ENCODE measurements at places on chromosomes 11 and 22. TPM values are rescaled to one million over a fixed set of nuclear protein-coding genes. Genes with fewer than 3 reads are reported as not detected.

RELT gene
- total RNA-seq: 39.6 TPM

BIK gene
- total RNA-seq: 1.5 TPM

KCNE3 gene
- total RNA-seq: not detected

RPUSD4 gene
- 38.8 TPM for total RNA-seq

OR52I2 gene
- not detected for total RNA-seq

GRCh38 chr11:117863383-117863782, 13.1 kb downstream of the FXYD6 start:
- H3K4me1 ChIP-seq: peaks cover 13% of the 10 kb centered on the region
- H3K27ac ChIP-seq: no peak overlapping the region
- no peak overlapping the region for H3K4me3 ChIP-seq
- no peaks in the 10 kb centered on the region for H3K36me3 ChIP-seq
- no peak for DNase-seq

DNA sequence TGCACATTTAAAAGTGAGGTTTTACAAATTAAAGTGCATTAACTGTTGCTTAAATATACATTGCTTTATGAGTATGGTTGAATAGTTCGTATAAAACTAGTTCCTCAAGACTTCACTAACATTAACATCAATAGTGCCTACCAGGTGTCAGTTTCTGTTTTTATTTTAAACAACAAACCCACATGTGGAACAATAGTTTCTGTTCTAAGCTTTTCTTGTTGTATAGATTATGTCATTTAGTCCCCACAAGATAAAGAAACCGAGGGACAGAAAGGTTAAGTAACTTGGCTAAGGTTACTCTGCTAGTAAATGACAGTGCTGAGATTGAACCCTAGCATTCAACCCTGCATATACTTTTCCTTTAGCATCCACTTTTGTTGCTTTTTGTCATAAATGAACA, 41.4 kb upstream of the ST14 start:
- H3K27me3 ChIP-seq: peaks cover 35% of the 10 kb centered on the region
- DNase-seq: no peak
- H3K4me3 ChIP-seq: no peak overlapping the region
- H3K27ac ChIP-seq: no peak overlapping the region
- H3K36me3 ChIP-seq: peaks cover 9% of the 10 kb centered on the region
- peaks cover 27% of the 10 kb centered on the region for H3K4me1 ChIP-seq

- DNase-seq: no peak
- H3K27me3 ChIP-seq: peaks cover 53% of the 10 kb centered on the region
- peaks cover 3% of the 10 kb centered on the region for H3K36me3 ChIP-seq
- no peak overlapping the region for H3K4me3 ChIP-seq
- peaks cover 35% of the 10 kb centered on the region for H3K4me1 ChIP-seq
Observed at GRCh38 chr11:15119826-15120225, 5.1 kb downstream of the INSC start.

GRCh38 chr11:5818245-5818886, 9.6 kb downstream of the OR52N2 start:
- H3K27ac ChIP-seq: peak overlapping the region; percentile 77
- peaks cover 3% of the 10 kb centered on the region for H3K27me3 ChIP-seq
- H3K4me3 ChIP-seq: peak overlapping the region; percentile 65
- H3K4me1 ChIP-seq: peaks cover 9% of the 10 kb centered on the region

DNA sequence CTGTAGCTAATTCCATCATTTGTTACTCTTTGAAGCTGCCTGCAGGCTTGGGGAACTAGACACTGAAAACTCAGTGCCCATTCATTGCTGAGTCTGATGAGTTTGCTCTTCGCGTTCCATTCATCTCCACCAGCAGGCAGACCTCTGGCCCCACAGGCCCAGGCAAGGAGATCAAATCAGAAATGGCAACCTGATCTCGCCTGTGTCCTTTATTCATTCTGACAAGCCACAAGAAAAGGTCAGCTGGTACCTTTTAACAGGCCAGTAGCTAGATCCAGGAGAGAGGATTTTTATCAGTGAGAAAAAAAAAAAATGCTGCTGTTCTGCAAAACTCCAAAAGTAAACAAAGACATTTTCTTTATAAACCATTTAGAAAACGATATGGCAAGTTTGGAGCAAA, 742.5 kb downstream of the ETS1 start:
- no peak overlapping the region for H3K4me3 ChIP-seq
- no peak for DNase-seq
- H3K27me3 ChIP-seq: peaks cover 6% of the 10 kb centered on the region

DNA sequence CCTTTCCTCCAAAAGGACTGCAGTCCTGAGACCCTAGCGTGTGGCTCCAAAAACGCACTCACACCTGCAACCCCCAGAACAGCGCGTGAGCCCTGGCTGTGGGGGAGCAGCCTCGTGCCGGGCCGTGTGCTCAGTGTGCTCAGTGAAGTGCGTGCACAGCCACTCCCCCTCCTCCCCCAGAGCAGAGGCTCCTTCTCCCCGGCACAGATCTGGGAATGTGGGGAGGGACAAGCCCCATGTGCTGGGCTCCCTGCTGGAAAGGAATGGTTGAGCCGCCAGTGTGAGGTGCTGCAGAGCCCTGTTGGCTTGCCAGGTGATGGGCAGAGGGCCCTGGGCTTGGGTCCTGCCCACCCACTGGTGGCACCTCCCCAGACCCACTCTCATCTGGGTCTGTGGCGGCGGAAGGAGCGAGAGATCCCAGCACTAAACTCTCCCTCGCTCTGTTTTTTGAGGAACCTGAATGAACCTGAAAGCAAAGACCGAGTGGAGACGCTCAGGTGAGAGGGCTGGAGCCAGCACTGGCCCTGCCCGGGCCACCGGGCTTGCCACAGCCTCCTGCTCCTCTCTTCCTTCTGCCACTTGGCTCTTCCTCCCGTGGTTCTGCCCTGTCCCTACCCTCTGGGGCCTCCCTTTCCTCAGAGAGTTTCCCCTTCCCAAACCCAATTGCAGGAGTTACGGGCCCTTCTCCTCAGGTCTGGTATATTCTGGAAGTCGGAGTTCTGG, 9.0 kb downstream of the RCOR2 start:
- H3K36me3 ChIP-seq: peaks cover 15% of the 10 kb centered on the region
- H3K4me3 ChIP-seq: no peak overlapping the region
- H3K27me3 ChIP-seq: no peaks in the 10 kb centered on the region
- H3K4me1 ChIP-seq: no peaks in the 10 kb centered on the region
- H3K27ac ChIP-seq: no peak overlapping the region

- H3K4me1 ChIP-seq: peaks cover 49% of the 10 kb centered on the region
- no peaks in the 10 kb centered on the region for H3K27me3 ChIP-seq
- H3K36me3 ChIP-seq: peaks cover 16% of the 10 kb centered on the region
- peak; percentile 71 for DNase-seq
Observed at GRCh38 chr11:88345408-88345807, 7.9 kb upstream of the CTSC start.

DNA sequence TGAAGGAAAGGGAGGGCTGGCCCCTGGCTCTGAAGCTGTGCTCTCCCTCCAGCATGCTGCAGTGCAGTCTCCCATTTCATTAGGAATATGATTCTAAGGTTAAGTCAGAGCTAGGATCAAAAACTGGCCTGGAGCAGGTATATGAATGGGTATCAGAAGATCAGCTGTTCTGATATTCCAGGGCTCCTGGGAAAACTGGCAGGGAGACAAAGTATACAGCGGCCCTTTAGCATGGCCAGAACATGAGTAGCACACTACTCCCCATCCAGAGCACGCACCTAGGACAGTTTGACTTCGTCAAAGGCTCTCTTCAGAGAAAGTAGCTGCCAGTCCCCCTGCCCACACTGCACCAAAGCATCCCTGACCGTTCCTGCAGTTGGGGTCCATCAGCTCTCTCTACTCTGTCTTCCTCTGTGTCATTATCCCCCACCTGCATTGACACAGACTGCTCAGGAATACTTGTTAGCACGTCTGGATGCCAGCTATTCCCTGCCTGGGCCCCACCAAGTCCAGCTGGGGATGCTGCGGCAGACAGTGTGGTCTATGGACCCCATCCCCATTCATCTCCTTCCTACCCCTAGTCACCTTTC, 4.0 kb upstream of the FCHSD2 start:
- H3K36me3 ChIP-seq: peaks cover 2% of the 10 kb centered on the region
- H3K27ac ChIP-seq: no peak overlapping the region
- H3K4me3 ChIP-seq: no peak overlapping the region
- H3K27me3 ChIP-seq: no peaks in the 10 kb centered on the region
- DNase-seq: no peak

DNA sequence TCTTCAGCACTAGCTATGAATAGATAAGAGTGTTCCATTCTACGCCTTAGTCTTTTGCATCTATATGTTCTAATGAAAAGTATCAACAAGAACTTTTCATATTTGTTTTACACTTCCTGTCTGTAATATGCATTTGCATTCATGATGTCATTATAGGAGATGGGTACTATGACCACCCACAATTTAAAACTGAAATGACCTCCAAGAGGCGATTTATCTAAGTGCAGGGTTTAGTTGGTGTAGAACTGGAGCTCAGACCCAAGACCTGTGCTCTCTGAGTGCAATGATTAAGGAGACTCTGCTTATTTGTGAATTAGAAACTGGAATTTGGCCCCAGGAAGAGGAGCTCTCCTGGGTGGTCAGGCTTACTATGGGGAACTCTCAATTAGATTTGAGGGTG, 289.1 kb downstream of the ETS1 start:
- H3K27ac ChIP-seq: peak overlapping the region; percentile 82
- H3K4me3 ChIP-seq: no peak overlapping the region
- H3K36me3 ChIP-seq: peaks cover 38% of the 10 kb centered on the region
- DNase-seq: no peak

DNA sequence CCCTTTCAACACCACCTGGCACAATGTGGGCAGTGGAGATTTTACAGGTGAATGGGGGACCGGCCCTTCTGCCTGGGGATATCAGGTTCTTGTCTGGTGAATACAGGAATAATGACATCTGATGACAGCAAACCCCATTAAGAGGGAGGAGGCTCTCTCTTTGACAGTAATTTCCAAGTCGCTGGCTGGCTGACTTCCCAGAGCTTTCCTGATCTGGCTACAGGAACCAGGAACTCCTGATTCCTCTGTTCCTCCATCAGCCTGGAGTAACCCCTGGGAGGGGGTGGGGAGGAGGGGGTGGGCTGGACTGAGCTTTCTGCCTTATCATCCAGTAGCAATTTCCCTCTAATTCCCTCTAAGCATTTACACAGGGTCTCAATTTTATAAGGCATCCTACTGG, 3.7 kb upstream of the MIEF1 start:
- no peak overlapping the region for H3K4me3 ChIP-seq
- peaks cover 3% of the 10 kb centered on the region for H3K36me3 ChIP-seq
- H3K27ac ChIP-seq: no peak overlapping the region
